Stimulated activated CD4-positive, alpha-beta T cell treated with anti-CD3 and anti-CD28 coated beads, Interleukin-15, amount 100 ng/mL, for 48 hours (primary cell): ENCODE measurements at places on chromosomes 3 and 15.

DNA sequence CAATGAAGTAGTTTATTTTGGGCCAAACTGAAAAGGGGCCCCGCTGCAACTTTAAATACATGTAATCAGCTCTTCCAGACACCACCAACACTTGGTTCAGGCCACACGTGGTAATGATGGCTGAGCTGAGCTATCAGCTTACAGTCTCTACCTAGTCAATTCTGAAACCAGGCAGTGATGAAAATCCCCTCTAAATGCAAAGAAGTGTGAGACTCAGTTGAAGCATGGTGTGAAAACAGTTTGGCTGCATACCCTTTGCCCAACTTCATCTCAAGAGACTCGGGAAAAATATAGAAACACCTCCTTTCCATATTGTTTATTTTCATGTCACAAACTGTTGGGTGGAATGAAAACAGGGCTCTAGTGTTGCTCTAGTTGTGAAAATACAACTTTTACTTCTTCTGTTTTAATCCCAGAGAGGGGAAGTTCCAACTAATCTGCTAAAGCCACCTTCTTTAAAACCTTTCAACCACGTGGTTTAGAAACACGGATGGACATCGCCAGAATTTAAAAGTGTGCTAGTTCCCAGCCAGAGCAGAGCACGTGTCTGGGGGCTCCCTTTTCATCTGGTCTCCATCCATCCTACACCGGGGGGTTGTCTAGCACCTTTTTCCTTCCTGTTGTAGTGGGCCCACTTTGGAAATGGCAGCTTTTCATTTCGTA is 229.1 kb downstream of the EPHB1 start:
- DNase-seq = no peak

- DNase-seq = no peak
These were observed 811.0 kb upstream of the ALCAM start for GRCh38 chr3:104555728-104556127.

DNA sequence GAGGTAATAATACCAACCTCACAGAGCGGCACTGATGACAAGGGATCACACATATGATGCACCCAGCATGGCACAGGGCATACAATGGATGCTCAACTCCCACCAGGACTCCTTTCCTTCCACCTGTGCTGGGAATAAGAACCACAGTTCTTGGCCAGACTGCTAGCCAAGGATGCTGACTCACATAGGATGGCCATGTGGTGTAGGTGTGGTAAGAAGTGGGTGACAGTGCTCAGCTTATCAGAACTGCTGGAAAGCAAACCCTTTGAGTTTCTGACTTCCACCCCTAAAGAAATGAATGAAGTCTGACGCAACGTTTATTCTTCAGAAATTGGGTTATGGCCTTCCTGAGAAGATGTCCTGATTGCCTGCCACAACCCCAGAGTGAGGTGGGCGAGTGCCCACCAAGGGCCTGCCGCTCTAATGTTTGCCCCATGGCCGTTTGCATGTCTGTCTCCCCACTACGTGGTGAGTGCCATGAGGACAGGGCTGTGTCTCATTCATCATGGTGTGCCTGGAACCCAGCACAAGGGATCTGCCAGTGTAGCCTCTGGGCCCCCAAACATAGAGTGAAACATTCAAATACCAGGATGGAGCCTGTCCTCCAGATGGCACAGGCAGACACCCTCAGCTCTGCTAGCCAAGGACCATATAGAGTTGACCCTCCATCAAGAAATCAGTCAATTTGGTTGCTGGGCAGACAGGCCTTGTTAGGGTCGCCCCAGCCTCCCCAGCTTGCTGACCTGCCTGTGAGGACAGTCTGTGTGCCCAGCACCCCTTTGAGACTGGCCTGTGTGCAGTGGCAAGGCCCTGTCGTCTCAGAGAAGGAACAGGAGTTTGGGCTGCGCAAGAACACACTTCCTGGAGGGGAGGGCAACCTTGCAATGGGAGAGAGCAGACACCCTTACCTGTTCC is 57.6 kb upstream of the SLCO2A1 start:
- no peak for DNase-seq

- no peak for DNase-seq
These were observed 201.1 kb upstream of the RGMA start for GRCh38 chr15:93289941-93290617.
